Progenitor cell of endocrine pancreas (in vitro differentiated cells): ENCODE measurements at places on chromosomes 5 and 9. TPM values are rescaled to one million over a fixed set of nuclear protein-coding genes. Genes with fewer than 3 reads are reported as not detected.

ARID3C gene
- total RNA-seq: 8.5 and 12.0 TPM in 2 replicates

LRRC19 gene
- not detected in 2 replicates for total RNA-seq

DMRT3 gene
- 0.34 and 0.53 TPM in 2 replicates for total RNA-seq

GRCh38 chr9:97387504-97387886 lies 24.4 kb upstream of the TDRD7 start:
- DNase-seq: no peak

DOK3 gene
- 11.6 and 13.7 TPM in 2 replicates for total RNA-seq

DNA sequence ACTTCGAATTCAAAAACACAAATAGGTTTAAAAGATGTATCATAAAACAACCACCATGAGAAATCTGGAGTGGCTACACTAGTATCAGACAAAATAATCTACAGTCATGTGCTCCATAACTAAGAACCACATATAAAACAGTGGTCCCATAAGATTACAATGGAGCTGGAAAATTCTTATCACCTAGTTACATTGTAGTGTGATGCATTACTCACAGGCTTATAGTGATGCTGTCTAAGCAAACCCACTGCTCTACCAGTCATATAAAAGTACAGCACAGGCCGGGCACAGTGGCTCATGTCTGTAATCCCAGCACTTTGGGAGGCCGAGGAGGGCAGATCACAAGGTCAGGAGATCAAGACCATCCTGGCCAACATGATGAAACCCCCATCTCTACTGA lies 160.1 kb downstream of the ROR2 start:
- no peak for DNase-seq

DNA sequence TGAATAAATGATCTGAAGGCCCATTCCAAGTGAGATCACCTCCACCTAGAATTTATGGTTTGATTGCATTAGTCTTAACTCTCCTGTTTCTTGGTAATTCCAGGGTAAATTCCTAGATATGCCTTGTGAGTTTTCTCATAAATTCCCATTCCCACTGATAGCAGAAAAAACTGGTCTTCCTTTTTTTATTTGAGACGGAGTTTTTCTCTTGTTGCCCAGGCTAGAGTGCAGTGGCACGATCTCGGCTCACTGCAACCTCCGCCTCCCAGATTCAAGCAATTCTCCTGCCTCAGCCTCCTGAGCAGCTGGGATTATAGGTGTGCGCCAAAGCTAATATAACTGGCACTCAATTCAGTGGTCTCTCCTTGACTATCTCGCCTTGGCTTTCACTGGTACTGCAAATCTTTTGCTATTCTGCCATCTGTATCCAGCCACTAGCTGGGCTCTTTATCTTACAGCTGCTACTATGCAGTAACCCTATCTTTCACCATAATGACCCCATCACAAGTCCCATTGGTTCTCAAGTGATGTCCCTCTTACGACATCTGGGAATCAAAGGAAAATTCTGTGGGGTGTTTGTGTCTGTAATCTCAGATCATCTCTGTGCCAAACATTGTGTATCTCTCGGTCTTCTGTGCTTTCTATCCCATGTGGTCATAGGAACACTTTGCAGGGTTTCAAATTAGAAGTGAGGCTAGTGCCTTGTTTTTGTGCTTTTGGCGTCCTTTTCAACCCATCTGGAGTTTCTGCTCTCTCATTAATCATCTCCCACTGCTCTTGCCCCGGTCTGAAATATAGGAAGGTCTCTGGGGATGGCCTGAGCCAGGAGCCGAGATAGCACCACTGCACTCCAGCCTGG lies 14.4 kb downstream of the HNRNPK start:
- no peak for DNase-seq

KCNN2 gene
- total RNA-seq: 1.5 and 2.0 TPM in 2 replicates

GRCh38 chr9:4092793-4093709 lies 206.8 kb downstream of the GLIS3 start:
- DNase-seq: no peak

DNA sequence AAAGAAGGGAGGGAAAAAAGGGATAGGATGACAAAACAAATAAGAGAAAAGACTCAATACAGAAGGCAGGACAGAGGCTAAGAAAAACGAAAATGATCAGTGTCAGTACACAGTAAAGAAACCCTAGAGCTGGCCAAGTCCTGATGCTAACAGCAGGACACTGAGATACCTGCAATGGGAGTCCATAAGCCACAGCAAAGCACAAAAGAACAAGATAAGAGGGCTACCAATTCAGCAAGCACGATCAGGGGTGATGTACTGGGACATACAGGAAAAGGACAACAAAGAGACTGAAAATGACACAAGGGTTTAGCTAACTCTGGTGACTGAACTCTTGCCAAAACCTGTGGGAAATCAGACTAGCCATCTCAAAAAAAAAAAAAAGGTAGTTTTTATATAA lies 1072.6 kb upstream of the COX7C start:
- DNase-seq: no peak
